Neural cell (in vitro differentiated cells): ENCODE measurements at places on chromosomes 2 and 18. TPM values are rescaled to one million over a fixed set of nuclear protein-coding genes. Genes with fewer than 3 reads are reported as not detected.

Gene MROH2A
- polyA plus RNA-seq: not detected in 2 replicates

Gene SCN7A
- 0.09 and 0.10 TPM in 2 replicates for polyA plus RNA-seq

Gene KIAA2012
- not detected in 2 replicates for polyA plus RNA-seq

Gene AGXT
- polyA plus RNA-seq: not detected in 2 replicates

Gene CDCA7
- polyA plus RNA-seq: 0.27 and 0.78 TPM in 2 replicates

Gene CDH19
- 0.11 and 0.28 TPM in 2 replicates for polyA plus RNA-seq

Gene DHRS9
- not detected in 2 replicates for polyA plus RNA-seq

Gene CPO
- polyA plus RNA-seq: 0.60 and 1.2 TPM in 2 replicates

Gene THSD7B
- 0.46 and 1.6 TPM in 2 replicates for polyA plus RNA-seq

Gene PLCD4
- 4.9 and 9.3 TPM in 2 replicates for polyA plus RNA-seq

Gene UPP2
- polyA plus RNA-seq: 0.12 and 0.16 TPM in 2 replicates
